Left renal pelvis (tissue), 4 donors: ENCODE measurements at places on chromosomes 16 and 17. TPM values are rescaled to one million over a fixed set of nuclear protein-coding genes. Genes with fewer than 3 reads are reported as not detected.

GRCh38 chr16:86217001-86217890 lies 293.1 kb upstream of the FOXF1 start:
- no peak for DNase-seq

DNA sequence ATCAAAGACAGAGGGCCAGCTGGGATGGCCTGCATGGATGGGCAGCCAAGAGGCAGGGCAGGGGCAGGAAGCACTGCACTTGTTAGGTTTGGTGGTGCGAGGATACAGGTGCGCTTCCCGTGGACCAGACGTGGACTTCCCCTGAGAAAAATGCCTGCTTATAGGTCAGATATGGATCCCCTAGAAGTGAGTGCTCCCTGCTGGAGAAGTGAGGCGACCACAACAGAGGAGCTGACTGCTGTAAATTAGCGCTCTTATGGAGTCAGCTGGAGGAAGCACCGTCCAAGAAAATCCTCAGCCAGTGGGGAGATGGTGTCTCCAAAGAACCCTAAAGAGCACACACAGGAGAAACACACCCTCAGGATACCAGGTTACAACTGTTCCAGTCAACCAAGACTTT lies 27.7 kb upstream of the CCDC182 start:
- DNase-seq = no peak

GRCh38 chr17:74852237-74853047 lies 7.2 kb downstream of the GRIN2C start:
- peak; percentile 39 for DNase-seq

The NEUROD2 gene
- 0.07 TPM for polyA plus RNA-seq
